Stimulated activated CD8-positive, alpha-beta memory T cell treated with anti-CD3 and anti-CD28 coated beads, Interleukin-4, amount 100 ng/mL, for 1 hour (primary cell): ENCODE measurements at places on chromosomes 2 and 18.
A peak's percentile ranks its signal among the peaks of the same experiment; 100 is the strongest.

DNA sequence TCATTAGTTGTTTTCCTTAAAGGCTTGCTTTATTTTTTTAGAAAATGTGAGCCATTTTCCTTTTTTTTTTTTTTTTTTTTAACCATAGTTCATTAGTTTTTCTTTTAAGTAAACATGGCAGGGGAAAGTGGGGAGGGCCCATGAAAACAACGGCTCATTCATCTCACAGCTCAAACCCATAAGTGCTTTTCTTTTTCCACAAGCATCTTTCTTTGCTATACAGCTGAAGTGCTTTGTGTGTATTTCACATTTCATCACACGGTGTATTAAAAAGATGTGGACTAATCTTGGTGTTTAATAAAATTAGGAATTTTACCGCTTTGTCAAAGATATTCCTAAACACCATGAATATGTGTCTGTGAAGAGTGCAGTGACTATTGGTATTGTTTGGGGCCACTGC is 41.6 kb downstream of the RHBDD1 start:
- no peak for DNase-seq

DNA sequence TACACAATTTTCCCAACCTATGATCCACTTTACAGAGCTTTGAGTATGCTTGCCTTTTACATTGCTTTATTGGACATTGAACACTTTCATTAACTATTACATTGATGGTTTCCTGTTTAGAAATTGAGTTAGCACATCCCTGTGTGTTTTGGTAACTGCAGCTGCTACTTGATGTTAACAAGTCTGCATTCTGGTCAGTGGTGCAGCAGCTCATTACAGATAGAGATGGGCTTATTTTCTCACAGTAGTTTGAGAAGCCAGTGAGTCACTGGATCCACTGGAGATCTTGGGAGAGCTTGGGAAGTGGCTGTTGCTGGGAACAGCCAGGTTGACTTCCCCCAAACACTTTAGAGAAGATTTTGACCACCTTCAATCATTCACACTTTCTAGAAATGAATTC is 150.5 kb downstream of the ARHGAP15 start:
- DNase-seq = no peak

DNA sequence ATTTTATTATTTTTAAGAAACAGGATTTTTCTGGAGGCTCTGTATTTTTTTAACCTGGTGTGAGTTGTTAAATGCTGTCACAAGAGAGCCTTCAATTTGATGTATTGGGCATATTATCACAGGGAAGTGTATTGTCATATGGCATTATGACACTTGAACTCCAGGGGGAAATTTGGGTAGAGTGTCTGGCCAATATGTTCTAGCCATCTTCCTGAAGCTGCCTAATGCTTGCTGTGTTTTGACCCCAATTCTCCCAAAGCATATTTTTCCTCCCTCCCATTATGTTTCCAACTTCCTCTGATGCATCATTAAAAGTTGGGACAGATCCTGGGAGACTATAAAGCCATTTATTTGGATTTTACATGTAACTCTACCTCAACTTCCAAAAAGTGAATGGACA is 214.1 kb upstream of the SESTD1 start:
- no peak for DNase-seq

DNA sequence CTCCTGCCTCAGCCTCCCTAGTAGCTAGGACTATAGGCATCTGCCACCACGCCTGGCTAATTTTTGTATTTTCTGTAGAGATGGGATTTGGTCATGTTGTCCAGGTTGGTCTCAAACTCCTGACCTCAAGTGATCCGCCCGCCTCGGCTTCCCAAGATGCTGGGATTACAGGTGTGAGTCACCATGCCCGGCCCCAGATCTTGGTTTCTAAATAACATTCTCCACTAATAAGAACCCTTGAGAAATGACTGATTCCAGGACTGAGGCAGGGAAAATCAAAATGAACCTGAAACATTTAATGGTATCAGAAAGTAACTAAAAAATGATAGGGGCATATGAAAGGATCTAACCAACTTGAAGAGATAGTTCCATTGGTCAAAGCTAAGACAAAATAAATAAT is 34.0 kb downstream of the BMPR2 start:
- no peak for DNase-seq

- no peak for DNase-seq
Measured at GRCh38 chr2:202035089-202035940, 1.7 kb downstream of the FZD7 start.

DNA sequence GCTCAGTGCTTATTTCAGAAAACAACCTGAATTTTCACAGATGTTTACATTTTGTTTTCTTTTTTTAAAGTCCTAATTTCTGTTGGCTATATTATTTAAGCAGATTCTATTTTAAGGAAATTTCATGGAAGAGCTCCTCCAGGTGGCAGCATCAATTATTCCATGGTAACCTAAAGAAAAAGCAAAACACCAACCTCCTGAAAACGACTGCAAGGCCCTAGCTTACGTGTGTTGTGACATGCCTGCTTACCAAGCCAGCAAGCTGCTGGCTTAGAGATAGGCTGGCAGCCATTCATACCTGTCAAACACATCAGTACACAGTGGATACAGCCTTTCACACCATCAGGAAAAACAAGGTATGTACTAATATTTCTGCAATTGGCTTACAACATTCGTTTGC is 64.9 kb downstream of the LPIN2 start:
- no peak for DNase-seq

DNA sequence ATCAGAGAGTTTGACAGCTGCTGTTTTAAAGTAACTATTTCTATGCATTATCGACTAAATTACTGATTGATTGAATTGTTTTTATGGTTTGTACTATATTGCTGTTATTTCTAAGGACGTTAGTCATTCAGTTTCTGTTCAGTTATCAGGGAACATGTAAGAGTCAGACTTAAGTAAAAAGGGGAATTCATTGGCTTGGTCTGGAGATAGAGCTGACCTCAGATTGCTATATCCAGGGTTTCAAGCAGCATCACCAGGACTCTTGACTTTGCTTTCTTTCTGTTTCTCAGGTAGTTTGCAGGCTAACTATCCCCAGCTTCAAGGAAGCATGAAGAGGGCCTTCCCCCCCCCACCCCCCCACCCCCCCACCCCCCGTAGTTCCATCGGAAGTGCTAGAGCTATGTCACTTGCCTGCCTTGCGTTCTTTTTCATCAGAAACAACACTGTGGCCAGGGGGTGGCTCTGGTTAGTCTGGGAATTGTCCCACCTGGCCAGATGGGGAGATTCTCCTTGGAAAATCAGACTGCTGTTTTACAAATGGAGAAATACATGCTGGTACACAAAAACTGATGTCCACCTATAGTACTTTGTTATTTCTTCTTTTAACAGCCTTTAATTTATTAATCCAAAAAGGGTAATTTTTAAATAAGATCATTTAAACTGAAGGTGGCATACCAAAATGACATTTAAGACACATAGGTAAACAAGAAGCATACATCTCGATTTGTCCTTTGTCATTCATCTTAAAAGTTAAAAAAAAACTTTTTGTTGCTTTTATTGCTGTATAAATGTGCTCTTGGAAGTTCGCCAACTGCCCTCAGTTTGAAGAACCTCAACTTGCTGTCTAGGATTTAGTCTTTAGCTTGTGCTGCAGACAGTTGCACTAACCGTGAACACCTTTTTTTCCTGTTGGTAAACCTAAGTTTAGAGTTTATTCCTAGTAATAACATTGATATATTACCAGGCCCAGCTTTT is 9.4 kb downstream of the SMAD4 start:
- no peak for DNase-seq

- DNase-seq = no peak
Measured at GRCh38 chr2:129504646-129505045, 474.8 kb upstream of the RAB6C start.

DNA sequence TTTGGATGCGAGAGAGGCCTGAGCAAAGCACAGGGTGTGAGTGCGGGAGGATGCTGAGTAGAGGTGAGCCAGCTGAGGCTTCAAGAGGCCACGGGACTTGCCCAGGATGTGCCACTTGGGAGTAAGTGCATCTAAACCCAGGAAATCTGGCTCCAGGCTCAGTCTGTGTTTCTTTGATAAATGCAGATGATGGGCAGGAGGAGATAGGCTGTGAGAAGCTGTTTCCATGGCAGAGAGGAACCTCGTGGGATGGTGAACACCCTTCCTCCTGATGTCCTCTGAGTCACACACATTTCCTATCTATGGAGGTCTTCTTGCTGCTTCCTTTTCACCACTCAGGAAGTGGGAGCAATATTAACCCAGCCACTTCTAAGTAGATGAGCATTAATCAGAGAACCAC is 38.4 kb upstream of the CELF4 start:
- no peak for DNase-seq

- DNase-seq = no peak
Measured at GRCh38 chr2:96602330-96602823, 35.7 kb downstream of the KANSL3 start.

DNA sequence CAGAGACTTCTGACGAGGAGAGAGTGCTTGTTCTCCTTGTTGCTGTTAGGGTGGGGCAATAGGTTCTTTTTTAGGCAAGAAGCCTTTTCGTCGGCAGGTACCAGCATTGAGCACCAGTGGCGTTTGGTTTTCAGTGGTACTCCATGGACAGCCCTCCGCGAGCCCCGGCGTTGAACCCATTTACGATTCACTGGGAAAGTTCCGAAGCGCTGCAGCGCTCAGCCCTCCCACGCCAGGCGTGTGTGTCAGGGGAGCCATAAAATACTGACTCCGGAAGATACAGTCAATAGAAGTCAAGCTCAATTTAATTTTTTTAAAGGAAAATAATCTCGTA is 494 bp upstream of the ROCK1 start:
- DNase-seq = peak; percentile 18

GRCh38 chr2:200226451-200227426 is 79.8 kb upstream of the SPATS2L start:
- DNase-seq = no peak

- DNase-seq = no peak
Measured at GRCh38 chr2:167862782-167863181, 384.6 kb downstream of the STK39 start.

GRCh38 chr18:79365701-79366100 is 30.0 kb upstream of the NFATC1 start:
- no peak for DNase-seq

DNA sequence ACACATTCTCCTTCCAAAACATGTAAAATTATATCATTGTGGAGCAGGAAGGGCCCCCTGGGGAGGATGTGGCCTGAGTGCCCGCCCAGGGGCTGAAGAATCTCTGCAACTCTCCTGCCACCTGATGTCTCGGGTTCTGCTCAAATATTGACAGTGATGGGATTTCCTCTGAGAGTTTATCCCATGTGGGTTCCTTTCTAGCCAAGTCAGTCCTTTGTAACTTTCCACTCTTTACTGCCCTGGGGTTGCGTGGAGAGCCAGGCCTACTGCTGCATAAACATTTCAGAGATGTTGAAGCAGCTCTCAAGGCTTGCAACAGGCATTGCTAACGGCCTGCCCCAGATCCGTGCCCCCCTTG is 4.0 kb upstream of the RAB17 start:
- no peak for DNase-seq

- DNase-seq = no peak
Measured at GRCh38 chr18:3610813-3611212, 160.8 kb downstream of the TGIF1 start.

DNA sequence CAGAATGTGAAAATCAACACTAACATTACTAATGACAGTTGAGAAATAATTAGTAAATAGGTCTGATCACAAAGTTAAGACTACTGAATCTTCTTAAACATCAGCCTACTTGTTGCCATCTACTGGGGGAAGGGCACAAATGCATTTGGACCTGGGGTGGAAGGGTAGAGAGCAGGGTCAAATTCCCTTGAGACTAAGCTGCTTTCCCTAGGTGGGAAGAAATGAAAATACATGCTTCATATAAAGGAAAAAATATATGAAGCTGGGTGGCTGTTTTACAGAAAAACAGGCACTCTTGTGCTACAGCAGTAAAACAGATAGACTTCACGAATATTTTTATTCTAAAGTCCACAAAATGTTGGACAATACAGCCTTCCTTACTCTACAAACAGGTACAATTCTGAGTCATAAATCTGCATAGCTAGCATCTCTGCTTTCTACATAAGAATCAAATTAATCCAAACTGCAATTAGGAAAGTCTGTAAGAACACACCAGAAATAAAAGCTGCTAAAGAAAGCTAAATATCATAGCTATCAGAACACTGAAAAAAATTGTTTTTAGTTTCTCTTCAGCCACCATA is 10.9 kb downstream of the TRIP12 start:
- no peak for DNase-seq

- no peak for DNase-seq
Measured at GRCh38 chr18:37720663-37721062, 155.1 kb upstream of the CELF4 start.

DNA sequence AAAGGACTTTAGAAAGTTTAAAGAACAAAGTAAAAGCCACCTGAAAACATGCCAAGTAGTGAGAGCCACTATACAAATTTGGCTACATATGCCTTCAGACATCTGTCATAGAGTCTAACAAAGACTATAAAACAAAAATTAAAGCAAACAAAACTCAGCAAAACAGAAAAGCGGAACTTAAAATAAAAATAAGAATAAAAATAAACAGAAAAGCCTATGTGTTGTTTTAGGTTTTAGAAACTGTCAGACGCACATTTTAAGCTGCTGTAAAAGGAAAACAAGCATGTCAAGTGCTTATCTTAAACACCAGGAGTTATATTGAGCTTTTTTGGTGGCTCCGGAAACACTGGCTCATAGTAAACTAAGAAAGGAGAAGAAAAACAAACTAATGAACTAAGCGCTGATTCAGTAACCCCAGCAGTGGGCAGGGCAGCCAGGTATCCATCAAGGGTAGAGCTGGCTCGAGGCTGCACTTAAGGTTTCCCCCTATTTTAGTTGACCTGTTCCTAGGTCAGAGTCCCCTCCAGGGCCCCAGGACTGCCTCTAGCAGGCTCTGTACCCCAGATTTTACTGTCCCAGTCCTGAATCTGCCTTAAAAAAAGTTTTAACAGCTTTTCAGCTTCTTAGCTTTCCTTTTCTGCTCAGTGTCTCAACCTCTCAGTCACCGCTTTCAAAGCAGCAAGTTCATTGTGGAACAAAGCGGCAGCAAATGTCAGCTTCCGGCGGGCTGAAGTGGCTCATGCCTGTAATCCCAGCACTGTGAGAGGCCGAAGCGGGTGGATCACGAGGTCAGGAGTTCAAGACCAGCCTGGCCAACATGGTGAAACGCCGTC is 15.4 kb upstream of the RMC1 start:
- no peak for DNase-seq

- no peak for DNase-seq
Measured at GRCh38 chr2:19577723-19578122, 219.3 kb upstream of the OSR1 start.

GRCh38 chr2:8418721-8419120 is 263.1 kb upstream of the ID2 start:
- DNase-seq = no peak

- DNase-seq = no peak
Measured at GRCh38 chr2:241976296-241976695, 106.8 kb downstream of the RTP5 start.

- no peak for DNase-seq
Measured at GRCh38 chr2:3151153-3151918, 226.3 kb downstream of the EIPR1 start.
